ENCODE measurements at places on chromosomes 3 and 15. TPM values are rescaled to one million over a fixed set of nuclear protein-coding genes. Genes with fewer than 3 reads are reported as not detected.
A peak's percentile ranks its signal among the peaks of the same experiment; 100 is the strongest.

DNA sequence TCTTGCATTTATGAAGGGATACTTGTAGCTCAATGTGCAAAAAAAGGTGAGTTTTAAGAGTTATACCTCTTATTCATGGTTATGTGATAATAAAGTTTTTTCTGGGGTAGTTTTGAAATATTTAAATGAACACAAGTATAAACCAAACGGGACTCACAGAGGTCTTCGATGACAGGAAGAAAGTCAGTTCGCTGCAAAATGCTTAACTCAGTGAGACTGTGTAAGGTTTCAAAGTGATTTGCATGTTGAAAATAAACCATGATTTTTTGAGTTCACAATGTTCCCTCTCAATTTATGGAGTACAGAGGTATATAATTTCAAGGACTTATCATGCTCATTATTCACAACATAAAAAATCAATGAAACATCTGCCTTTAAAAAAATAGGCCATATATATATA lies 36.3 kb upstream of the MYH15 start:
- DNase-seq, result peak; percentile 7

DNA sequence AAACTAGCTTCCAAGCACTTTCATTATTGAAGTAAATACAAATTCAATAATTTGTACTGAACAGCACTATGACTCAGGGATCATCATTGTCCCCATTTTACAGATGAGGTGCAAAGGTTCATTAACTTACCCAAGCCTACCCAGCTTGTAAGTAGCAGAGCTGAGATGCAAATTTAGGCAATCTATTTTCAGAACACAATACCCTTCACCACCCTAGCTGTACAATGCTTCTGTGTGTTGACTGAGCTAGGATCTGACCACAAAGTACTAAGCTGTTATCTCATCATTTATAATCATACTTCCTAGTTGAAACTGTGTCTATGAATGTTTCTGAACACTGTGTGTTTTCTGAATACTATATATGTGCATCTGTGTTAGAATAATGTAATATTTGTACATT lies 3.2 kb upstream of the ILDR1 start:
- peak; percentile 39 for DNase-seq

DNA sequence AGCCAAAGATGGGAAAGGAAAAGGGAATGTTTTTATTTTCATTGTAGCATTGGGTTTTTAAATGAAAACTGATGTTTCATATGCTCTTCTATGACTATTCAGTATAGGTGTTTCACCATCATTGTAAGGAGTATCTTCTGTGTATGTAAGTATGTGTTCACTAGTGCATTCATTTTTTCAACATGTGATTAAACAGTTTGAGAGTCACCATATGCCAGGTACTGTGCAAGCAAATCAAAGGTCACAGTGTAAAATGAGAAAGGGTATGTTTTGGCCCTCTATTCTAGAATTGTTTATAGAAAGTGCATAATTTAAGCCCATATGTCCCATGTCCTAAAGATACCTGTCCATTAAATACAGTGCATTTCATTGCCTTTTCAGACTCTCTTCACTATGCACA lies 207.2 kb downstream of the ZBTB20 start:
- DNase-seq, result no peak

GRCh38 chr3:184524981-184525336 lies 36.6 kb upstream of the EPHB3 start:
- DNase-seq, result peak; percentile 49

GRCh38 chr15:39513936-39514335 lies 66.9 kb upstream of the THBS1 start:
- no peak for DNase-seq

DNA sequence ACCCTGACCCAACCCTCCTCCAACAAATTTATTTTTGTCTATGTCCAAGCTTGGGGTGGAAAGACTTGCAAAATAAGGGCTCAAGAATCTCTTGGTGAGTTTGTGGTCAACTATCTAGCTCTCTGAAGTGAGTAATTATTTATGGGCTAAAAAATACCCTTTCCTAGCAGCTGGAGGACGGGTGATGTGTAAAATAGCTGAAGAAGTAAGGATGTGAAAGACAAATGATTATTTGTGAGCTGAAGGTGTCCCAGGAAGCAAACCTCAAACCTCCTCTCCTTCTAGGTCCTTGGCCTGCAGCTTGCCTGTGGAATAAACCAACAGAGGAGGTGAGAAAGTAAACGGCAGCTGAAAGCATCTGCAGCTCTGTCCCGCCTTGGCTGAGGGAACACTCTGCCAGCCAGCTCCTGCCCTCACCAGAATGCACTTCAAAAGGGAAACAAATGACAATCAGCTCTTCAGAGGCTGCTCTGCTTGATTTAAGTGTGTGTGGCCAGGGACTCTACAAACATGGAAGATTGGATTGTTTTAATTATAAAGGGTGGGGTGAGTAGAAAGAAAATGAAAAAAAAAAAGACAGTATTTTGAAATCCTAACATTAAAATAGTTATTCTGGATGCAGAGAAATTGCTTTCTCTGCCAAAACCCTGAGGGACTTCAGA lies 60.3 kb downstream of the TM4SF4 start:
- DNase-seq, result no peak

GRCh38 chr15:70309716-70310115 lies 212.0 kb upstream of the TLE3 start:
- no peak for DNase-seq

DNA sequence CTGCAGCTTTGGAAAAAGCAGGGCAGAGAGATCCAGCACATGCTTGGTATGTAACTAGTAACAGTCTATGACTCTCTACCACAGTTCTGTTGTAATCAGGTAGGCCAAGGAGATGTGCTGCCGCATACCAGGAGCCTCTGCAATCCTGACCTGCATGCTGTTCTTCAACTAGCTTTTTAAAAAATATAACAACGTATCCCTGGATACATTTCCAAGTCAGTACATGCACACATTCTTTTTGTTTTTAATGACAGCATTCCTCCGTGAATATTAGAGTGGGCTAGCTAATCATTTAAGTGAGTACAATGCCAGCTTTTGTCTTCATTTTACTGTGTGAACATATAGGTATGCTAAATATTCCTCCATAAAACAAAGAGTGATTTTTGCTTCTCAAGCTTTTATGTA lies 437.8 kb downstream of the RBMS3 start:
- DNase-seq, result no peak

- DNase-seq, result no peak
These were observed 110.5 kb downstream of the AKAP13 start for GRCh38 chr15:85490856-85491255.

- no peak for DNase-seq
These were observed 510.4 kb upstream of the AGTR1 start for GRCh38 chr3:148187296-148187695.

GRCh38 chr3:157463816-157464215 lies 27.2 kb downstream of the PTX3 start:
- DNase-seq, result no peak

DNA sequence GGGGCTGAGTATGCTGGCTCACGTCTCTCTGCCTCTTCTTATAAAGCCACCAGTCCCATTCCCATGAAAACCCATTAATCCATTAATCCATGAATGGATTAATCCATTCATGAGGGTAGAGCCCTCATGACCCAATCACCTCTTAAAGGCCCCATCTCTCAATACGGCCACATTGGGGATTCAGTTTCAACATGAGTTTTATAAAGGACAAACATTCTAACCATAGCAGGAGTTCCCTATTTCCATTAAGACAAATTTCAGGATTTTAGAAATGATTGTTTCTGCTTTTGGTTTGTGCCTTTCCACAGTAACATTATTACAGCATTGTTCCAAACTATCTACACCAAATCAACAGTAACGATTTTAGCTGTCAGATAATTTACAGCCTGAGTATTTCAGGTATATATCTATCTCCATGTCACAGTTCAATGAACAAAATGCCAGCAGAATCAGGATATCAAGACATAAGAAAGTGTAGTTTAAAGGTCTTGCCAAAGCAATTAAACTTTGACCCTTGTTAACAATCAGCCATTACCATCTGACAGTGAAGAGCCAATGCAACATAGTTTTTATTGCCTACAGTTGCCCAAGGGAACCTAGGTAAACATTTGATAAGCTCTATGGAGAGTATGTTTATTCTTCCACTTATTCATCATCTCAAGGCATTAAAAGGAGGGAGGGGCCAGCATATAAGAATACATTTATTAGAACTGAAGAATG lies 3.8 kb downstream of the TSPAN3 start:
- no peak for DNase-seq

DNA sequence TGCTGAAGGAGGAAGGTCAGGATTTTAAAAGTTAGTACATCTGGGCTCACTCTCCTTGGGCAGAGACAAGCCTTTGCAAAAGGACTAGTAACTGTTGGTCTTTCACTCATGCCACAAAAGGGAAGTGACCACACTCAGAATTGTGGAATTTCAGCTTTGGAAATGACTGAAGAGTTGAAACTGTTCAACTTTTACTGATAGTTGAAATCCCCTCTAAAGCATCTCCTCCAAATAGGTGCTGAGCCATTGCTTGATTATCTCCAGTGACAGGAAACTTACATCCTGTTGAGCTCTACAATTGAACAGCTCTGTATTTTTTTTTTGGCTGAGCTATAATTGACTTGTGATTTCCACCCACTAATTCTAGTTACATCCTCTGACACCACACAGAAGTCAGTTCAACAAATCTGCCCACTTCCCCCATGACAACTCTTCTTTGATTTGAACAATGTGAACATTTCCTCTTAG lies 254.8 kb upstream of the TPRG1 start:
- DNase-seq, result peak; percentile 27

DNA sequence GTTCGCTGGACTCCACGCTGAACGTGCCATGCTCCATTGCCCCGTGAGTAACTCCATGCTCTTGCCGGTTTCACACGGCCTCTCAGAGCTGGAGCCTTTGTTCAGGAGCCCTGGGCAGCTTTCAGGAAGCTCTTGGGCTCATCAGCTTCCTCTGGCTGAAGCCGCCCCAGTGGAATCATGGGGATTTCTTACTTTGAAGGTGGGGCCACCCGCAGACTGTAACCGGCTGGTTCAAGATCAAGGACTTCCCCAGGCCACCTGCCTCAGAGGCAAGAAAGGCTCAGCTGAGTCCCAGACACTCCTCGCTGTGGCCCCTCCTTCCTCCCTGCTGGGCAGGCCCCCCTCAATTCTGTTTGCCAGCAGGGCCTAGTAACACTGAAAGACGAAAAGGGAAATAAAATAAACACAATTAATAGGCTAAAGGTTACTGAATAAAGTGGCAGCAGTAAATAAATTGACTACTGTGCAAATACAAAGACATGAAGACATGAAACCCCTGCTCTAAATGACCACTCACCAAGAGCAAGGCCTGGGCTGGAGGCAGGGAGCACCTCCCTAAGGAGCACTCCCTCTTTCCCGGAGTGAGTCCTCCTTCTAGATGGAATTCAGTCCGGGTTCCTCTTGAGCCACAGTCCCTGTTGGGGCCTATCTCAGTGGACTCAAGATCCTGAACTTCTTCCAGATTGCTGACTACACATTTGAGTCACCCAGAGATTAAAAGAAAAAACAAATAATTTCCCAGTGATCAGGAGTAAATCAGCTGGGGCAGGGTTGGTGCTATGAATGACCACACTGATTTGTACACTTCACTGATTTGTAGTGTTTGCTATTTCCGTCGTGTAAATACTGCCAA lies 51.0 kb downstream of the ZDHHC19 start:
- peak; percentile 90 for DNase-seq

GRCh38 chr3:173249457-173249856 lies 108.4 kb upstream of the SPATA16 start:
- DNase-seq, result no peak

CCDC80 gene
- polyA plus RNA-seq, result under 0.01 TPM

CCDC13 gene
- polyA plus RNA-seq, result 0.53 TPM

WDR72 gene
- not detected for polyA plus RNA-seq

SLC22A13 gene
- not detected for polyA plus RNA-seq

SNTN gene
- polyA plus RNA-seq, result not detected

Data from B cell (primary cell).